ENCODE measurements at places on chromosomes 11 and 22. TPM values are rescaled to one million over a fixed set of nuclear protein-coding genes. Genes with fewer than 3 reads are reported as not detected.
A peak's percentile ranks its signal among the peaks of the same experiment; 100 is the strongest.

GRCh38 chr22:29713156-29713727 lies 6.6 kb upstream of the CABP7 start:
- DNase-seq: no peak

Gene ACRV1
- not detected for total RNA-seq

- DNase-seq: peak; percentile 32
Observed at GRCh38 chr11:13260963-13261588, 16.5 kb upstream of the BMAL1 start.

DNA sequence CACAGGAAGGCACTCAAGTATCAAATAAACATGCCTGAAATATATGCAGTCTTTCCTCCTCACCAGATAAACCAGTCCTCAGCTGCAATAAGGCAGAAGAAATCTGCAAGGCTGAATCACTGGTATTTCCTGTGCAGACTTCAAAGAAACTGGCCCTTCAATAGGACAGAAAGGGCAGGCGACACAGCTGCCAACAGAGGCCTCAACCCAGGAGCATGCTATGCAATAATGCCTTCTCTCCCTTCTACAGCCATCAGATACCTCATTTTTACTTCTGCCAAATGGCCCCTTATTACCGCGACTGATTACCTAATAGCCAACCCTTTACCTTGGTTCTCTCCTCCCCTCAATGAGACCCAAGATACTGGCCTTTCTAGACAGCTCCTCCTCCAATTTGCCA lies 8.0 kb downstream of the NUMA1 start:
- DNase-seq: peak; percentile 77

Gene CALCA
- total RNA-seq: not detected

DNA sequence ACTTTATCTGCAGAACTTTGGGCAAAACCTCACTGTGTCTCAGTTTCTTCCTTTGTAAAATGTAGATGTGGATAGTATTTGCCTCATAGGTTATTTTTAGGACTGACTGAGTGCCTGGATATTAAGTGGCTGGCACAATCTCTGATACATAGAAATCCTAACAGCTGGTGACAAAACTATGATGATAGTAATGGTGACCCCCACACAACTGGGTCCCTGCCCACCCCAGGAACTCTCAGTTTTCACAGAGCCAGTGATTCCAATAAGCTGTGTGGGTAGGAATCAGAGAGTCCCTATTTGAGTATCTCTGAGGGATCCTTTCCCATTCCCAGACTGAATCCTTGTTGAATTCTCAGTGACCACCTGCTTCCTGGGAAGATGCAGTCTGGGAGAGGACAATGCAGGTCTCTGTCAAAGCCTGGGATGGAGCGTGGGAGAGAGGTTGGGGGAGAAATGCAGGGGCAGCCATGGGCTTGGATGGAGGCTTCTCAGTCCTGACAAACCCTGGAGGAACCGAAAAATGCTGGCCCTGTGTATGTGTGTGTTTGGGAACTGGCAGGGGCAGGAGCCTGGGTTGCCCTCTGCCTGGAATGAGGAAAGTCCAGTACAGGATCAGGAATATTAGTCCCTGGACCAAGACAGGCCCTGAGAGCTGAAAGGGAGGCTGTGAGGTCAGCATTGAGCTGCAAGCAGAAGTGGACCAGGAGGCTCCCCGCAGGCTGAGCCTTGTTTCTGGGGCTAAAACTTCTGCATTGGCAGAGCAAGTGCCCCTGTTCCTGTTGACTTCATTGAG lies 6.1 kb upstream of the P2RY6 start:
- DNase-seq: no peak

- DNase-seq: no peak
Observed at GRCh38 chr11:68960294-68961071, 20.3 kb downstream of the MRGPRD start.

Gene OR52L1
- not detected for total RNA-seq

Gene ACAD8
- total RNA-seq: 14.9 TPM

Gene PLEKHA7
- not detected for total RNA-seq
